ENCODE measurements at places on chromosomes 3 and 15.
A peak's percentile ranks its signal among the peaks of the same experiment; 100 is the strongest.

- no peak for DNase-seq
Observed at GRCh38 chr3:140315955-140316354, 361.9 kb upstream of the TRIM42 start.

DNA sequence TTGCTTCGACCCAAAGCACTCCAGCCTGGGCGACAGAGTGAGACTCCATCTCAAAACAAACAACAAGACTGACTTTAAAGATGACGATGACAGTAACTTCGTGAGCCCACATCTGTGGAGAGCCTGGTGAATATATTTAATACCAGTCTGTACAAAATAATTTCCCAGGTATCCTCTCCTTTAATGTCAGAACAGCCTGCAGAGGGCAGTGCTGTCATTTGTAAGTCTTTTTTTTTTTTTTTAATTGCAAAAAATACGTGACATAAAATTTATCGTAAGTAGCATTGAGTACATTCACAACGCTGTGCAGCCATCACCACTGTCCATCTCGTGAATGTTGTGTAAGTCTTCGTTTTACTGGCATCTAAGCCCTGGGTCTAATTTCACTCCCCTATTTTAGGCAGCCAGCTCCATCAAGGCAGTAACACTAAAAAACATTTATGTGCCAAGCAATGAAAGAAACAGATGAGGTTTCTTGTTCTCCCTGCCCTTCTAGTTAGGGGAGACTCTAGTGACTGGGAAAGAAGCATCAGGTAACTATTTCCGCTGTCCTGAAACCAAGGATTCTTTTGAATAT lies 1.4 kb downstream of the HTD2 start:
- no peak for DNase-seq

GRCh38 chr15:73087098-73087497 lies 34.8 kb downstream of the NEO1 start:
- DNase-seq: no peak

DNA sequence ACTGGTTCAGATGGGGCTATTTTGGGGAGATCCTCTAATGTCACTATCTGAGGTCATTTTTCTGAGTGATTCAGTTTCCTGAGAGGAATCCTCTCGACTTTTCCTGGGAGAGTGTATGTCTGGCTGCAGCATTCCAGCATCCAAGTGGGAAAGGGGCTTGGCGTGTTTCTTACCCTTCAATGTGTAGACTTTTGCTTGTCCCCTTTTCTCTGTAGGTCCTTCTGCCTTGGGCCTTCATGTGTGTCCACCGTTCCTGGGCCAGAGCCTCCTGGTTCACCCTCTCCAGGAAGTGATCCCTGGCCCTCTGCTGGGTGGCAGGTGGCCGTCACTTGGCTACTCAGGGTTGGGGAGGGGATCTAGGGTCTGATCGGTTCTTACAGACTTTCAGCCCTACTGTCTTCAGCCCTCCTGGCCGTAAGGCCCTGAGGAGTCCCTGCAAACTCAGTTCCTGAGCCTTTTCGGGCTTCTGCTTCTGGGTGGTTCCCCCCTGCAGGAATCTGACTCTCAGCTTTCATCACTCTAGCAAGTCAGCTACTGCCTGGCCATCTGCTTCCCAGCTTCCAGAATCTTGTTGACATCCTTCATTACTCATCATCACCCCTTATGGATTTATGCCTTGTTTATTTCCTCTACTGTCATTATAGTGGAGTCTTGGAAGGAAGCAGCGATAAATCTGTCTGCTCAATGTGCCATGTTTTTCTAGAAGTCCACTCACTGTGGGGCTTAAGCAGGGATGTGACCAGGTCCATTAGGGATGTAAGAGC lies 36.5 kb downstream of the GOLGA6L10 start:
- DNase-seq: no peak

DNA sequence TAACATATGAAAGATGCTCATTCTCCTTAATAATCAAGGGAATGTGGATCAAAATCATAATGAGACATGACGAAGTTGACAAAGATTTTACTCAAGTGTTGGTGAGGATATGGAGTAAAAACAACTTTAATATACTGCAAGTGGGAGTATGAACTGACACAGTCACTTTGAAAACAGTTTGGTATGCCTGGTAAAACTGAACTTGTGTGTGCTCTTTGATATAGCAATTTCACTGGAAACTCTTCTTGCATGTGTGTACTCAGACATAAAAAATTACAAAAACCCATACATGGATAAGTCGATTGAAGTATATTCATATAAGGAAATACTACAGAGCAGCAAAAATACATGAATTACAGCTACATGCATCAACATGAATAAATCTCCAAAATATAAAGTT lies 182.5 kb downstream of the NFKBIZ start:
- DNase-seq: no peak

DNA sequence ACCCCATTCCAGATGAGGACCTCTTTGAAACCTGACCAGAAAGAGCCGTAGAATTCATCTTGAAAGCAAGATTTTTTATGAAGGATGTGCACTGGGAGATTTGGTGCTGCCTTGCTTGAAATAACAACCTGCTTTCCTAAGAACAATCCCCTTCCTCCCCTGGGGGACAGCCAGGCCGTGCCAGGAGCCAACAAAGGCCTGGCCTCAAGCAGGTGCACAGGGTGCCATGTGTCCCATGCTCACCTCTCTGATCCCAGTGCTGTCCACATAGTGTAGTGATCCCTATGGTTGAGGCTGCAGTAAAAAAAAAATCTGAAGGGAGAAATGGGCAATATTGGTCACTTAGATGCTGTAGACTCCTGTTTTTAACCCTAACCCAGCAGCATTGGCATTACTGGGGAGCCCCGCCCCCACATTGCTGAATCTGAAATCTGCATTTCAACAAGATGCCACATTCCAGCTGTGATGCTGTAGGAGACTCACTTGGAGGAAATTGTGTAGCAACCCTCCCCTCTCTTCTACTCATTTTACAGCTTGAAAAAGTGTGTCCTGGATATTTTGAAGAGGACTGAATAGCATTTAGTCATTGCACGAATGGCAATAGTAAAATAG lies 171.2 kb downstream of the APBA2 start:
- no peak for DNase-seq

- no peak for DNase-seq
Observed at GRCh38 chr3:97871186-97871585, 49.4 kb downstream of the CRYBG3 start.

- DNase-seq: no peak
Observed at GRCh38 chr3:107425033-107425432, 47.8 kb downstream of the CCDC54 start.

DNA sequence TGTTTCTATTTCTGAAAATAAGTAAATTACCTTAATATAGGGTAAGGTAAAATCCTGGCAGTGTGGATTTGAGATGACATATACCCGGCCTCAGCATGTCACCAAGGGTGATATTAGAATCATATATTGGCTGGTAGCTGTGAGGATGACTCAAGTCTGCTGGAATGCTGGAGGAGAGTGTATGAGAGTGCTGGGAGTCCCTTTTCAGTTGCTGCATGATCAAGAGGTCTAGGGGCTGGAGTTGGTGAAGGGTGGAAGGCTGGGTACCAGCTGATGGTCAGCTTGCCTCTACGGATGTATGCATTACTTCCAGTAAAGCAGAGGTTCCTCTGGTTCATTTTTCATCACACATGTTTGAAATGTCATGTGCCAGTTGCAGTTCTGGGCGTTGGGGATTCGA lies 40.6 kb downstream of the SLC25A26 start:
- DNase-seq: no peak

- no peak for DNase-seq
Observed at GRCh38 chr3:75265897-75266296, 398.2 kb upstream of the FRG2C start.

- no peak for DNase-seq
Observed at GRCh38 chr15:48469681-48470080, 138.5 kb downstream of the DUT start.

DNA sequence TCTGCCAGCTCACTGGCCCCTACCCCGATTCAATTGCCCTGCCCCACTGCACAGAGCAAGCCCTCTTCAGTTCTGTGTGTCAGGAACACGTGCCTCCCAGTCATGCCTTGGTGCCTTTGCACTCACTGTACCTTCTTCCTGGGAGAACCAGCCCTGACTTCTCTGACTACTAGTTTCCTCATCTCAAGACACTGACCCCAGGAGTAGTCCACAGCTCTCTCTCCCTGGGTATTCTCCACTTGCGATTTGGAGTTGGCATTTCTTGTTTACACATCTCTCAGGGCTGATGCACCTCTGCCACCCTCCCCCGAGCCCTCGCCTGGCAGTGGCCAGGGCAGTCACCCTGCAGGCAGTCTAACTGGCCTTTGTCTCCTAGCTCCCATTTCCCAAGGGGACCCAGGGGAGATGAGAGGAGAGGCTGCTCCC lies 5.7 kb downstream of the CISH start:
- DNase-seq: no peak

DNA sequence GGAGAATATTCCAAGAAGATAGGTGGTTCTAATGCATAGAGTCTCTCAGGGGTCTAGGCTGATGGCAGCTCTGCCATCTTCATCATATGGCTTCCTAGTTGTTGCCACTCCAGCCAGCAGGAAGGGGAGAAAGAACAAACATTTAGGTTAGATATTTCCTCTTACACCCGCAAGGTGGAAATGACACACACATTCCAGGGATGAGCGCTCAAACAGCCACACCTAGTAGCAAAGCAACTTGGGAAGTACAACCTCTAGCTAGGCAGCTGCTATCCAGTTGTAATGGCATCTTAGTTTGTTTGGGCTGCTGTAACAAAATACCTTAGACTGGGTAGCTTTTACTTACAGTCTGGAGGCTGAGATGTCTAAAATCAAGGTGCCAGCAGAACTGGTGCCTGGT lies 51.9 kb upstream of the ADAMTSL3 start:
- DNase-seq: no peak

DNA sequence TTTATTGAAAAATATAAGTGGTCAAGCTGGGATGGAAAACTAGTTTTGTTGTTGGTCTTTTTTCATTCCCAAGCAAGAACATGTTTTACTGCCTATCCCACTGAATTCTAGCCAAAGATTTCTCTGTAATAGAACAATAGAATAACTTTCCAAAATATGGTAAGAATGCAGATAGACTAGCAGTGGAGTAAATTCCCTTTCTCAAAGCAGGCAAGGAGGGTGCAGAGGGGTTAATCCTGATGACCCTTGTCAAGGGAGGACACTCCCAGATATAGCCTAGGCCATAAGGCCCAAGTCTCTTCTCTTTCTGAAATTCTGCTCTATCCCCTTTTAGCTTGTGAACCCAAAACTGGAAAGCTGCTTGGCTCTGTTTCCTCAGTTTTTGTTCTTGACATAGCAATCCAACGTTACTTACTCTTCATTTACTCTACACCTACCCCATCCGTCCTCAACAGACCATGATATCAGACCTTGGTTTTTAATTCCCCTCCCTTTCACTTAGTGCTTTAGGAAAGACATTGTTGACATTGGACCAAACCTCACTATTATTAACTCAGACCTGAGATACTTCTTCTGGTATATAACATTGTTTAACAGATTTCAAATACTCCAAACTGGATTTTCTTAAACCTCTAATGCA lies 453.6 kb upstream of the THBS1 start:
- no peak for DNase-seq

GRCh38 chr3:185939721-185940120 lies 1.9 kb upstream of the TRA2B start:
- DNase-seq: no peak

- DNase-seq: no peak
Observed at GRCh38 chr3:122923611-122924010, 104.0 kb downstream of the SEMA5B start.

GRCh38 chr3:123618768-123619484 lies 34.1 kb upstream of the HACD2 start:
- no peak for DNase-seq

GRCh38 chr3:8369638-8370037 lies 132.0 kb upstream of the LMCD1 start:
- DNase-seq: no peak

DNA sequence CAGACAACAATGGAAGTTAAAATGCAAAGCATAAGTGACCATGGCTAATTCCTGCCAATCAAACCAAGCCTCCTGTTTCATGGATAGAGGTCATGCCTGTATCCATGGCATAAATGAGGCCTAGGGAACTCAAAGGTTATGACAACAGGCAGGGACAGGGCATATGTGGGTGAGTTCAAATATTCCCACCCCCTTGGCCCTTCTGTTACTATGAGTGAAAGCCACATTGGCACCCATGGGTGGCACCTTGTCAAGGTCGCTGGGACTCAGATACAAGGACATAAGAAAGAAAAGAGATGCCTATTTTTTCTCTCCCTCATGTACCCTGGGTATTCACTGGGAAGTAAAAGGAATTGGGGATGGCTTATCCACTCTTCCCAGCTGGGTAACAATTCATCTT lies 25.3 kb upstream of the TMEM45A start:
- no peak for DNase-seq

DNA sequence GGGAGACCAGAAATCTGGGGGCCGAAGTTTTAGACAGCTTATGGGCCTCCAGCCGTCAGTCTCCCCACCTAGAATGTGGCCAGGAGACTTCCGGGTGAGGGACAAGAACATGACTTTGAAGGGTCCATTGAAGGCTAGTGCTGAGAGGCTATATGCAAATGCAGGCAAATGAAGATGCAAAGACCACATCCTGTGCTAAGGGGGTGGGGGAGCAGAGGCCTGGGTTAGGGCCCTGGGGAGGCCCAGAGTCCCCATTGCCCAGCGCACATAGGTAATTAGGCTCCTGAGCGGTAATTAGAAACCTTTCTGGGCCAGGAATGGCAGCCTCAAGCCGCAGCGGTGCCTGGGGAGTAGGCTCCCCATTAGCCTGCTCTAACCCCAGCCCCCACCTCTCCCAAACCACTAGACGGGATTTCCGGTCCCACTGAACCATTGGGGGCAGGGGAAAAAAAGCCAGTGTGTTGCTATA lies 6.8 kb downstream of the CSK start:
- DNase-seq: no peak

DNA sequence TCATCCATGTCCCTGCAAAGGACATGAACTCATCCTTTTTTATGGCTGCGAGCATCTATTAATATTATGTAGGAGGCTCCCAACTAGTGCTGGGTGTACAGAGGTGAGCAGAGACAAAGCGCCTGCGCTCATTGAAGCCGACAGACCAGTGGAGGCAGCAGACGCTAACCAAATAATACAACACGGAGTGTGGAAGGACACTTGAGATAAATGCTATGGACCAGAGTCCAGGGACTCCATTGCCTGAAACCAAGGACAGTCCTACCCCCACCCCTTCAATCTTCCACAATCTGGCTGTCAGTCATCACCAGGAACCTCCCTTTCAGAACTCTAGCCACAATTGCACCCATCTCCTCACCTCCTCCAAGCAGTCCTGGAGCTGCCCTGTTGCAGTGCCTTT lies 41.5 kb downstream of the KLHL6 start:
- no peak for DNase-seq

DNA sequence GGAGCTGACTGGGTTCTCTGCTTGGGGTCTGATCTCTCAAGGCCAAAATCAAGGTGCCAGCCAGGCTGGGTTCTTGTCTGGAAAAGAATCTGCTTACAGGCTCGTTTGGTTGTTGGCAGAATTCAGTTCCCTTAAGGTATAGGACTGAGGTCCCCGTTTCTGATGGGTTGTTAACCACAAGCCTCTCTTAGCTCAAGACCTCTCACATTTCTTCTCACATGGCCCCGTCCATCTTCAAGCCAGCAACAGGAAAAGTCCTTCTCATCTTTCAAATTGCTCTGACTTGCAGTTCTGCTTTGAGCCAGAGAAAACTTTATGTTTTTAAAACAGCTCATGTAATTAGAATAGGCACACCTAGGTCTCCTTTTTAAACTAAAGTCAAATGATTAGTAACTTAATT lies 20.4 kb downstream of the UACA start:
- DNase-seq: no peak

GRCh38 chr3:48662753-48663488 lies at the start of gene CELSR3:
TSS of gene CELSR3 (minus strand) at chr3:48662886. CDS start at chr3:48662634, 252 bp downstream.
- DNase-seq: peak; percentile 59

Data from stimulated activated CD8-positive, alpha-beta memory T cell treated with anti-CD3 and anti-CD28 coated beads, Interleukin-2, amount 100 ng/mL, for 48 hours (primary cell).